Activated naive CD8-positive, alpha-beta T cell treated with anti-CD3 and anti-CD28 coated beads for 36 hours (primary cell): ENCODE measurements at places on chromosomes 3 and 15. TPM values are rescaled to one million over a fixed set of nuclear protein-coding genes. Genes with fewer than 3 reads are reported as not detected.
A peak's percentile ranks its signal among the peaks of the same experiment; 100 is the strongest.

GRCh38 chr3:152610622-152611021, 224.3 kb upstream of the P2RY1 start:
- no peak overlapping the region for H3K4me3 ChIP-seq
- no peak for DNase-seq
- H3K36me3 ChIP-seq = no peaks in the 10 kb centered on the region
- H3K27me3 ChIP-seq = peaks cover 3% of the 10 kb centered on the region
- H3K27ac ChIP-seq = no peak overlapping the region

GRCh38 chr15:35693886-35694285, 147.9 kb upstream of the DPH6 start:
- no peak overlapping the region for H3K4me3 ChIP-seq
- DNase-seq = no peak
- no peaks in the 10 kb centered on the region for H3K36me3 ChIP-seq
- H3K27me3 ChIP-seq = peaks cover 32% of the 10 kb centered on the region
- no peaks in the 10 kb centered on the region for H3K4me1 ChIP-seq

DNA sequence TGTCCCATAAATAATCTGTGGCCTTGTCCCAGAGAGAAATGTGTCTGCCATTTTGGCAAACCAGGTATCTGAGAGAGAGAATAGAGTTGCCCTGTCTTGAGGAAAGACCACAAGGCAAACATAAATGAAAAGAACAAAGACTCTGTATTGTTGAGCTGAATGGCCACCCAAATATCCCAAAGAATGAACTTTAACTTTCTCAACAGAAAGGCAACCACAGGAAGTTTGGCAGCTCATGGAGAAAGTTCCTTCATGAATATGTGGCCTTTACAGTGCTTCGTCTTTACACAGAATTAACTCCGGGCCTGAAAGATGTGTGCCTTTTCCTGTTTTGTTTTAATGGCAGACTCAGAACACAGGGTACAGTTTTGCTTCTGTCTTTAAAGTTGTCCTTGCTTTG, 41.4 kb upstream of the THBS1 start:
- no peak overlapping the region for H3K4me3 ChIP-seq
- H3K4me1 ChIP-seq = no peaks in the 10 kb centered on the region
- no peak for DNase-seq
- peaks cover 8% of the 10 kb centered on the region for H3K27me3 ChIP-seq
- H3K27ac ChIP-seq = no peak overlapping the region

DNA sequence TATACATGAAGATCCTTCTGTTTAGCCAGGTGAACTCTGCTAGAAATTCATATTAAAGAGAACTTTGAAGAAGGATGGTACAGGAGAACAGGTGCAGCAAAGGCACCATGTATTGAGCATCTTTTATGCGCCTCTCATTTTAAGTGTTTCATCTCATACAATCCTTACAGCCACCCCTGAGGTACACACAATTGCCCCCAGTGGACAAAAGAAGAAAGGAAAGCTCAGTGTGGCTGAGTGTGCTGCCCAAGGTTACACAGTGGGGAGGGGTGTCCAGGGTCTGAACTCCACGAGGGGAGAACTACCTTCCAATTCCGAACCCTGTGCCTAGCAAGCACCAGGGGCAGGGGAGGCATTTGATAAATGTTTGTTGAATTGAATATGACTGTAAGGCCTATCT, 98.6 kb downstream of the MECOM start:
- H3K27ac ChIP-seq = no peak overlapping the region
- DNase-seq = no peak
- H3K27me3 ChIP-seq = peaks cover 12% of the 10 kb centered on the region

GRCh38 chr15:52295421-52296001, at the start of gene MYO5C:
TSS of gene MYO5C (minus strand) at chr15:52295804. CDS start at chr15:52295636, 168 bp downstream.
- peak within 1 kb of the TSS; percentile 42 for H3K4me3 ChIP-seq
- H3K27ac ChIP-seq = no peak within 1 kb of the TSS
- DNase-seq = peak; percentile 20
- H3K36me3 ChIP-seq = no peaks in the 10 kb centered on the region
- peaks cover 2% of the 10 kb centered on the region for H3K4me1 ChIP-seq

GRCh38 chr3:43862470-43862869, 171.7 kb downstream of the ABHD5 start:
- no peak overlapping the region for H3K4me3 ChIP-seq
- no peaks in the 10 kb centered on the region for H3K4me1 ChIP-seq
- no peaks in the 10 kb centered on the region for H3K36me3 ChIP-seq
- DNase-seq = no peak
- peaks cover 20% of the 10 kb centered on the region for H3K27me3 ChIP-seq

GRCh38 chr3:188824566-188824965, 347.2 kb upstream of the TPRG1 start:
- H3K4me3 ChIP-seq = no peak overlapping the region
- no peak overlapping the region for H3K27ac ChIP-seq
- no peaks in the 10 kb centered on the region for H3K27me3 ChIP-seq
- peaks cover 7% of the 10 kb centered on the region for H3K4me1 ChIP-seq
- DNase-seq = no peak

DNA sequence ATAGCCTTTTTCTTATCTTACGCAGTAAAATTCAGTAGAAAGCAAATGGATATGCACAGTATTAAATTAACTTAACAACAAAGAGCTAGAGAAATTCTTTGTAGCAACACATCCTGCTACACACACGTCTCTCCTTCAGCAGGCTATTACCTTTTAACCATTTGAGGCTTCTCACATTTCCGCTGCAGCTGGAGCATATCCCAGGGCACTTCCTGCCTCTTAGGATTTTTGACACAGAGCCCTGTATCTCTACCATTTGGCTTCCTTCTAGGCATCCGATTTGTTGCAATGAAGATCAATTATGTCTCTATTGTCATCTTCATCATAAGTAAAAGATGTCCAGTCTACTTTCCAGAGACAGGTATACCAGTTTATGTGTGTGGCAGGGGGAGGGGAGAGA, 292.4 kb upstream of the CBLB start:
- H3K4me1 ChIP-seq = no peaks in the 10 kb centered on the region
- no peak overlapping the region for H3K4me3 ChIP-seq
- peak overlapping the region; percentile 36 for H3K27ac ChIP-seq
- peaks cover 3% of the 10 kb centered on the region for H3K36me3 ChIP-seq
- H3K27me3 ChIP-seq = no peaks in the 10 kb centered on the region

DNA sequence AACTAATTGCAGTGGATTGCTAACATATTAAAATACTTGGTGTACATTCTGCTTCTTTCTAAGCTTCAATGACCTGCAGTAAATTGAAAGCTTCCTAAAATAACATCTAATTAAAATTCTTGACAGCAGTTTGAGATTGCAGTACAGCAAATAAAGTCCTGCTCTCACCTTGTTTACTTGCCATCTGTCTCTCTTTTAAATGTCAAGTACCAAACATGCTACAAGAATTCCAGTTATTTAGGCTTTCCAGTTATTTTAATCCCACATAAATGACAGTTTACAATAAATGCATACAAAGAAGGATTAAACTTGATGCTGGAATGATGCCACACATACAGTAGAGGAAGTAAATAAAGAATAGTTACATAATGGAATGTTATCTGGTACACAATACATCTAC, 33.2 kb downstream of the CBLB start:
- peaks cover 76% of the 10 kb centered on the region for H3K4me1 ChIP-seq
- H3K4me3 ChIP-seq = no peak overlapping the region
- peaks cover 83% of the 10 kb centered on the region for H3K36me3 ChIP-seq
- no peaks in the 10 kb centered on the region for H3K27me3 ChIP-seq
- no peak for DNase-seq

DNA sequence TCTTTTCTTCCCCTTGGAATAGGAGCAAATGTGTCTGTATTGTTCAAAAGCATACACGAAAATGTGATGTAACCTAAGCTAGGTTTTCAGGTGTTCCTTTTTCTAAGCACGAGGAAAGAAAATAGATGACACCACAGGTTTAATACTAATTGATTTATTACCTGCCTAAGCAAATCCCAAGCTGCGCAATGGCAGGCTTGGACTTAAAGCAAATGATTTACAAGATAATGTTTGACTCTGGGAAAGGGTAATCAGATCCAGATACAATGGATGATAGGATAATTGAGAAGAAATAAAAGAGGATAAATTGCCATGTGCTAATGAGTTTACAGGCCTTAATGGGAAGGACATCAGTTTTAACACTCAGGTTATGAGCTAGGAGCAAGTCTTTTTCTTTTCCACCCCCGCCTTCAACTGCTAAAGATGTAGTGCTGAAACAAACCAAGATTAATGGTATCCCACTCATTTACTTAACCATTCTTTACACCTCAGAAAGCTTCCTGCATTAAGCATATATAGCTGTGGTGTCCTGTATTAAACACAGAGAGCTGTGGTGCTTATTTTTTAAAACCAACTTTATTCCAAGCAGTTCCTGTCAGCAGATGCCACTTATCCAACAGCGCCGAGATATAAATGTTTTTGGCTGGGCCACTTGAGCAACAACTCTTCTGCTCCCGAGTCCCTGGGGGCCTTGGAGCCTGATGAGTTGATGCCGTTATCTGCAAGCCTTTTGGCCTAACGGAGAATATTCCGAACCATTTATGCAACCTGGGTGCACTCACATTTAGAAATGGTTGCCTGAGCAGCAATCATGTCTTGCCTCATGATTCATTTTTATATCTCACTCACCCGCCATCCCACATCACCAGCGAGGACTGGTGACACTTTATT, 205.5 kb downstream of the MECOM start:
- H3K27ac ChIP-seq = no peak overlapping the region
- no peaks in the 10 kb centered on the region for H3K36me3 ChIP-seq
- no peaks in the 10 kb centered on the region for H3K27me3 ChIP-seq
- H3K4me1 ChIP-seq = no peaks in the 10 kb centered on the region
- no peak overlapping the region for H3K4me3 ChIP-seq

GRCh38 chr3:156764751-156765150, 61.4 kb upstream of the LEKR1 start:
- H3K27me3 ChIP-seq = no peaks in the 10 kb centered on the region
- no peak overlapping the region for H3K4me3 ChIP-seq
- no peak overlapping the region for H3K27ac ChIP-seq
- DNase-seq = no peak
- no peaks in the 10 kb centered on the region for H3K4me1 ChIP-seq
- H3K36me3 ChIP-seq = no peaks in the 10 kb centered on the region

- peak overlapping the region; percentile 84 for H3K27ac ChIP-seq
- peaks cover 90% of the 10 kb centered on the region for H3K4me1 ChIP-seq
- H3K4me3 ChIP-seq = no peak overlapping the region
- DNase-seq = no peak
- H3K36me3 ChIP-seq = peaks cover 40% of the 10 kb centered on the region
- no peaks in the 10 kb centered on the region for H3K27me3 ChIP-seq
These were observed 30.6 kb downstream of the CMTM7 start for GRCh38 chr3:32421991-32422859.

DNA sequence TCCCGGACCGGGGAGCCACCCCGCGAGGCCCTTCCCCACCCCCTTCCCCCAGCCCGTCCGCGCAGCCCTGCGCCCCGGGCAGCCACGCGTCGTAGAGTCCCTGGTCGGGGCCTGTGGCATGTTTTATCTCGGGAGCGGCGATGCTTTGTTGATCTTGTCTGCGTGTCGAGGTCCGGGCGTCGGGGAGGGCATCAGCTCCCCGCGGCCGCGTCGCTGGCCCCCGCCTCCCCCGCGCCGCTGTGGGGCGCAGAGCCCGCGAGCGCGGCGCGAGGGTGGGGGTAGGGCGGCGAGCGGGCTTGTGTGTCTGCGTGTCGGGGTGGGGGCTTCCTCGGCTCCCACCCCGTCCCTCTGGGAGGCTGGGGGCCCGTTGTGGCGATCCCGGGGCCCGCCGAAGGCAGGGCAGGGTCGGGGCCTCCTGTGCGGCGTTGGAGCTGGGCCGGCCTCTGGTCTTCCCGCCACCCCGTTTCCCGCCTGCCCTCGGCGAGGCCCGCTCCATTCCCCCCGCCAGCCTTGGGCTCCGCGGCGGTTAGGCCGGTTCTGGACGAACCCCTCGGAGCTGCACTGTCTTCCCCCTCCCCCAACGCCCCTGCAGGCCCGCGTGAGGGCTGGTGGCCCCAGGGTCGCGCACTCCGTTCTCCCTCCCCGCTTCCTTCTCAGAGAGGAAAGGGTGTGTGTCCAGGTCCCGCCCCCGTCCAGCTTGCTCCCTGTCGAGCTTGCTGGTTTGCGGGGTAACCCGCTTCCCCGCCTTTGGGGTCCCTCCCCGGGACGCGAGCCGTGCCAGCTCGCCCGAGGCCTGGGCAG, 695 bp downstream of the GMPS start:
- DNase-seq = peak; percentile 62
- peak overlapping the region; percentile 94 for H3K4me3 ChIP-seq
- H3K27ac ChIP-seq = peak overlapping the region; percentile 85
- peaks cover 29% of the 10 kb centered on the region for H3K4me1 ChIP-seq

DNA sequence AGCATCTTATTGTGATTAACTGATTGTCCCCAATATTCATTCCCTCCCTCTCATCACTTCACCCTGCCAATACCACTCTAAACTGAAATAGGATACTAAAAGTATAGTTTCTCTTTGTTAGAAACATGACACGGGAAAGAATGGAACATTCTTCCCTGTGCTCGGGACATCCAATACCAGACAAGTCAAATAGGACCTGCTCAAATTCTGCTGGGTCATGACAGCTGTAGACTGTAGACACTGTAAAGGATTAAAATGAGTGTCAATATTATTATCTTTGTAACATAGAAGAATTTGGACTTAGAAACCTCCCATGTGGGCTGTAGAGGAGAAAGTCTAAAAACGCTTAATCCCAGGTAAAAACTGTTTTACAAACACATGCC, 315.0 kb upstream of the NR2E3 start:
- no peak for DNase-seq
- no peaks in the 10 kb centered on the region for H3K4me1 ChIP-seq

DNA sequence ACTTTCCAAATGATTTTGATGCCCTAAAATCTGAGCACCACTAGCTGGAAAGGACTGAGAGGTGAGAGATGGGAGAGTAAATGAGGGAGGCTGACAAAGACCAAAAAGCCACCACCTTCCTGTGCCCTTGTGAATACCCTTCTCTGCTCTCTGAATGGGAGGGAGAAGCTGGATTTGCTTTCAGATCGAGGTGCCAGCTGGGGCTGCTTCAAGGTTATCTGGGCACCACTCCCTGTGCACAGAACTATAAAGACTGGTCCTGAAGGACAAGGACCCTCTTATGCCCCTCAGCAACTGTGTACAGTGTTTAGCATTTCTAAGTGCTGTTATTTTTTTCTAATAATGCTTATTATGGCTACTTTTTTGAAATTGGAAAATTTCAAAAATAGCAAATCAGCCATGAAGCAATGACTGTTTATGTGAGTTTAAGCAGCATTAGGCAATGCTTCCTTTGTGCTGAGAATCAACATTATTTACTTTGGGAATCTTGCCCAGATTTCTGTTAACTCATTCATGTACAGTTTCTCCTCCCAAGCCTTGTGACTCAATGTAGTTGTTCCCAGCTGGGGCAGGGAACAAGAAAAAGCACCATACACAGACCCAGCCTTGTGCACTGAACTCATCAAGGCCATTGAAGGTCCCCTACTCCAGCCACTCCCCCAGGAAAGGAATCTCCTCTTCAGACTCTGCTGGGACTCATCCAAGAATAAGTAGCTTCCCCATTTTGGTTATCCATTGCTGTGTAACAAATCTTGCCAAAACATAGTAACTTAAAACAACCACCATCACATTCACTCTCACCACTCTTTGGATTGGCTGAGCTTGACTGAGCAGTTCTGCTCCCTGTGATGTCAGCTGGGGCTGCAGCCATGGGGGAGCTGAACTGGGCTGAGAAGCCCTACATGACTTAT, 37.3 kb upstream of the CDV3 start:
- no peak overlapping the region for H3K27ac ChIP-seq
- peaks cover 4% of the 10 kb centered on the region for H3K4me1 ChIP-seq
- H3K36me3 ChIP-seq = peaks cover 2% of the 10 kb centered on the region
- no peak for DNase-seq
- H3K4me3 ChIP-seq = no peak overlapping the region

Gene CYP1A2
- not detected for total RNA-seq

Gene RBPMS2
- not detected for total RNA-seq

Gene NTRK3
- total RNA-seq = not detected

Gene NDN
- total RNA-seq = 3.5 TPM

Gene BSN
- 0.35 TPM for total RNA-seq

Gene CCDC39
- total RNA-seq = not detected
